Stimulated activated CD8-positive, alpha-beta memory T cell treated with anti-CD3 and anti-CD28 coated beads, Interleukin-7, amount 100 ng/mL, for 24 hours (primary cell): ENCODE measurements at places on chromosomes 4 and X.

- no peak for DNase-seq
Measured at GRCh38 chr4:153555730-153556434, 89.7 kb downstream of the TMEM131L start.

DNA sequence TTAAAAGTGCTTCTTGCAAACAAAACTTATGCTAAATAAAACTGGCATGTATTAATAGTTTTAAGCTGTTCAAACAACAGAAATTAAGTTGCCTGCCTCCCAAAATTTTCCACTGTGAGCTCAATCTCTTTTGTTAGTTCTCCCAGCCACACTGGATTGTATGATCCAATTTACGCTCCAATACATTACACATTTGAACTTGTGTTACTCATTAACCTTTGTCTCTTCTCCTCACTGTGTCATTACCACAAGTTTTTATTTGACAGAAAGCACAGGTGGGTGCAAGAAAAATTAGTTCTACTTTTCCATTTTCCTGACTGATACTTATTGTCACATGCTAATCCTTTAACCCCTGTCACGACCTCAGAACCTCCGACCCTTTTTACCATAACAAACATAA lies 55.5 kb downstream of the SHISA3 start:
- DNase-seq, result no peak

DNA sequence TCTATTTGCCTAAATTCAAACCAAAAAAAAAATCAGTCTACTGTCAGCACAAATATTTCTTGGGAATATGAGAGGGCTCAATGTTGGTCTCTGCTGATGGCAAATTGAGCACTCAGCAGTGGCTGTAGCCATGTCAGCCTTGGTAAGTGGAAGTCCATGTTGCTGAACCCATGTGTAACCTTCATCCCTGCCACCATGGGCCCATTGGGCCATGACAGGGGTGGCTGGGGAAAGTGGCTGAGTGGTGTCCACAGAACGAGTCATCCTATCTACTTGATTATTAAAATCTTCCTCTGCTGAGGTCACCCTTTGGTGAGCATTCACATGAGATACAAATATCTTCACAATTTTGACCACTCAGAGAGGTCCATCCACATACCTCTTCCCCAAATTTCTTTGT lies 56.8 kb upstream of the FAM9B start:
- no peak for DNase-seq

DNA sequence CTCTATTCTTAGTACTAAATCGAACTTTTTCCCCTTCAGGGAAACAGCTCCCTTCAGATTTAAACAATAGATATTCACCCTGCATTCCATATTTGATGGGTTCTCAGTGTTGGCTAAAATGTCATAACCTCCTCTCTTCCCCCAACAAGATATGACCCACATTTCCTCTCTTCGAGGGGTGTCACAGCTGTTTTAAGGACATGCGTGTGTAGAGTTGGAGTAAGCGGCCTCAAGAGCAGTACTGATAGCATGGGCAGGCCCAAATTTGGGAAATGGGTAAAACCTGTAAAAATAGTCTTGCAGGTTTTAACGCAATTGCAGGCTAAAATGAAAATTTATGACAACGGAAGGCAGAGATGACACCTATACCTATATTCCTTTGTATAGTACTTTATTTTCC lies 28.7 kb downstream of the SAT1 start:
- no peak for DNase-seq

GRCh38 chr4:153989505-153989904 lies 200.6 kb upstream of the SFRP2 start:
- DNase-seq, result no peak

GRCh38 chrX:45761920-45762319 lies 561.2 kb upstream of the DIPK2B start:
- no peak for DNase-seq

GRCh38 chr4:139955600-139955999 lies 198.4 kb downstream of the MAML3 start:
- no peak for DNase-seq

GRCh38 chr4:26822546-26822945 lies 38.1 kb upstream of the STIM2 start:
- no peak for DNase-seq

GRCh38 chr4:103092245-103092644 lies 7.4 kb downstream of the BDH2 start:
- no peak for DNase-seq

GRCh38 chr4:7187168-7187535 lies 5.2 kb upstream of the SORCS2 start:
- no peak for DNase-seq

DNA sequence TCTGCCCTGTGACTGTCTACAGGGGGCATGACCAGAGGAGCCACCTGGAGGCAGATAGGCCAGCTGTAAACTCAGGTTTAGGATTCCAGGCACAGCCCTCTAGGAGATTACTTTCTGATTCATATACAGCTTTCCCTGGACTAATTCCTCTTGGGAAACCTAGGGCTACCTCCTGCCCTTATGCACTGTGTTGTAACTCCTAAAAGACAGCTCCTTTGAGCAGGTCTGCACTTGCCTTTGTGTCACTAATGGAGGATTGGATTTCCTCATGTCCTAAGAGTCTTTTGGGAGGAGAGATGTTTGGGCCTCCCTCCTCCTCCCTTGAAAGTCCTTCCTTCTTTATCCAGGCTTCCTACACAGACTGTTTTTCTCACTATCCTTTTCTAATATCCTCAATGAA lies 202.0 kb downstream of the PCDH19 start:
- no peak for DNase-seq

DNA sequence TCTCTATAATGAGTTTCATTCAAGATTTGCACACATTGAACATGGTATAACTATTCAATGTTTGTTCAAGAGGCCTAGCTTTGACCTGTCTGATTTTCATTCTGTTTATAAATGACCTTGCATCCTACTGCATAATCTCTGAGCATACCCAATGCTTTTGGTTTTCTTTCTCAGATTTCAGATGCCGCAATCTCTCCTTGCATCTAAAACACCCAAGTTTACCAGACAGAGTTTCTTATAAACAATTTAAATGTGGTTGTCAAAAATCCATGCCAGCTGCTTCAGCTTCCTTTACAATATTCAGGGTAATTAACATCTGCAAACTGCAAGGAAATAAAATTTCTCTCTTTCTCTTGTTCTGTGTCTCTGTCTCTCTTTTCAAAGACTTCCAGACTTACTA lies 123.0 kb upstream of the PCDH18 start:
- DNase-seq, result no peak

GRCh38 chrX:65451663-65452062 lies 82.9 kb downstream of the LAS1L start:
- DNase-seq, result no peak

- no peak for DNase-seq
Measured at GRCh38 chrX:24200133-24200532, 50.6 kb downstream of the ZFX start.

DNA sequence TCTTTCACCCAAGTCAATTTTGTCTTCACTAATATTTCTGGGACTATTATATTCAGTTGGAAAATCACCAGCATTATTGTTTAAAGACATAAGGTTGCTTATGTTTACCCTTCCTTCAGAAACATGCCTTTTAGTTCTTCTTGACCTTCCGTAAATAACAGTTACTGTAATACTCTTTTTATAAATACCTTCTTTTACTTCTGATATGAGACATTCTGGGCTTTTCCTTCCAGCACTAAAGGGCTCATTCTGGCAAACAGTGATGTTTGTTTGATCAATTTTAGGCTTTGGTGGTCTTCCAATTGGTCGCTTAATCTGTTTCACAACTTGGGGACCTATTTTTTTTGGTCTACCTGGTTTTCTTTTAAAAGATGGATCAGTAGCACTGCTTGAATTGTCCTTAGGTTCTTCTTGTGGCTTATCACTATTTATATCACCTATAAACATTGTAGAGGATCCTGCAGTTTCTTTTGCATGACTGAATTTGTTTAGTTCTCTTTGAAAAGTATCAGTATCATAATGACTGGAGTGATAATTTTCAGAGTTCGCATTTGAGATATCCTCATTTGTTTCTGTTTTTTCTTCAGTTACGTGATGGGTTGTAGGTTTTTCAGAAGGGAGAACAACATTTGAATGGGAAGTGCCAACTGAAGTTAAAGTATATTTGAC lies 64.8 kb downstream of the NCAPG start:
- no peak for DNase-seq
